SJSA1 (cell line): ENCODE measurements at places on chromosomes 2 and 18. TPM values are rescaled to one million over a fixed set of nuclear protein-coding genes. Genes with fewer than 3 reads are reported as not detected.
A peak's percentile ranks its signal among the peaks of the same experiment; 100 is the strongest.

GRCh38 chr2:173606619-173607248, 252.1 kb downstream of the CDCA7 start:
- DNase-seq, result no peak

GRCh38 chr2:97774425-97774824, 61.0 kb downstream of the ZAP70 start:
- DNase-seq, result no peak

Gene SCN3A
- 0.19 and 0.68 TPM in 2 replicates for total RNA-seq

DNA sequence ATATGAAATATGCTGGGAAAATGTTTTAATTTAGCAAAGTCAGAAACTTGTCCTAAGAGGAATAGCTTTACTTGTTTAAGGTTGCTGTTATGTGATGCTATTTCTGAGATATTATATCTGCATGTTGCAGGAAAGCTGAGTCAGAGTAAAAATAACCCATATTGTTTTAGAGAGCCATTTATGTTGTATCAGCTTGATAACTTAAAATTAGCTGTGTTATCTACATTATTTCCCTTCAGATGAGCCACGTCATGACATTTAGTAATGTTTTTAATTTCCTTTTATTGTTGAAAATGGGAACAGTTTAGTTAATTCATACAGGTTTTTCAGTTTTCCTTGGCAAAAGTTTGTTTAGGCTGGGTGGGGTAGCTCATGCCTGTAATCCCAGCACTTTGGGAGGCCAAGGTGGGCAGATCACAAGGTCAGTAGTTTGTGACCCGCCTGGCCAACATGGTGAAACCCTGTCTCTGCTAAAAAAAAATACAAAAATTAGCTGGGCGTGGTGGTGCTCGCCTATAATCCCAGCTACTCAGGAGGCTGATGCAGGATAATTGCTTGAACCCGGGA, 55.8 kb downstream of the TTC27 start:
- DNase-seq, result no peak

- no peak for DNase-seq
Observed at GRCh38 chr2:222193328-222193983, 105.3 kb downstream of the PAX3 start.

Gene APLF
- total RNA-seq, result 1.2 and 1.8 TPM in 2 replicates

Gene SERPINB13
- total RNA-seq, result not detected in 2 replicates

Gene NETO1
- total RNA-seq, result not detected in 2 replicates

Gene CLEC4F
- not detected in 2 replicates for total RNA-seq

Gene TMEM169
- 0.19 and 0.84 TPM in 2 replicates for total RNA-seq

Gene GALR1
- total RNA-seq, result not detected in 2 replicates

DNA sequence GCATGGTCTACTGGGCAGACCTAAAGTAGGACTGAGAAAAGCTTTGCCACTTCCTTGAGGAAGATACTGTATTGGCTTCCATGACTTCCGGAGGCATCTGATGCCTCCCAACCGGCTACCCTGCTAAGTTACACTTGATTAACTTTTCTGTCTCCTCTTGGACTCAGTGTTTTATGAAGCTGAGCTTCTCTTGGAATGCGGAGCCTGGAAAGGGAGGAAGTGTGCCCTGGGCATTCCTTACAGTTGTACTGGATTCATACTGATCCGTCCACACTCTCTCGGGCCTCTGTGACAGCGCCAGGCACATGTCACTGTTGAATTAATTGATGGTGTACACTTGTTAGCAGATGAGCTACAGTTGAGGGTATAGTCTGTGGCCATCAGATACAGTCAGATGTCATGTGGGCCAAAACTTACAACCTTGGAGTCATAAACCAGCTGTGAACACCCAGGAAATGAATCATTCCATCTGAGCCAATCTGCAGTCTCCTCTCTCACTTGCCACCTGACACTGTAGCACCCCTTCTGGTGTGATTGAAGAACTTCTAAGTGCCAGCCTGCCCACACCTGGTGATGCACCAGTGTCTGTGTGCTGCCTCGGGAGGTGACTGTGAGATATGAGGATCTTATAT, 122.5 kb downstream of the FHOD3 start:
- DNase-seq, result no peak

- no peak for DNase-seq
Observed at GRCh38 chr2:48126162-48126561, 219.9 kb upstream of the FBXO11 start.

DNA sequence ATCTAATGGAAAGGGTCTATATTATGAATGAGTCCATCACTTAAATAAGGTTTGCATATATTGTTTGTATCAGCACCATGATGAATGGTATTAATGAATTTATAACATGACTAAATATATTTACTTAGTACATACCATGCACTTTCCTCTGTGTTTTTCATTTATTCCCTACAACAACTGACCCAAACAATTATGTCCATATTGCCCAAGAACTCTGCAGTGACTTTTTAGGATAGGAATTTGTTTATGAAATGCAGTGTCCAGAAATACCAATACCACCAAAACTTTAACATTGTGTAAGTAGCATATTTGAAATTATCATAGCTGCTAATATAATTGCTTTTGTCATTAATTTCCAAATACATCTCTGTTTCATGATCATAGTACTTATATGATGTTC, 119.7 kb downstream of the WDR7 start:
- no peak for DNase-seq

- DNase-seq, result no peak
Observed at GRCh38 chr18:49597157-49597931, 35.5 kb downstream of the LIPG start.

Gene SERPINB2
- total RNA-seq, result 0.74 TPM in 1 of 2 replicates, not detected in the other

GRCh38 chr18:23155537-23155936, 20.3 kb downstream of the CABLES1 start:
- DNase-seq, result no peak

Gene HRH4
- total RNA-seq, result not detected in 2 replicates

- peak; percentile 31 for DNase-seq
Observed at GRCh38 chr2:830419-831224, 120.0 kb upstream of the SNTG2 start.

DNA sequence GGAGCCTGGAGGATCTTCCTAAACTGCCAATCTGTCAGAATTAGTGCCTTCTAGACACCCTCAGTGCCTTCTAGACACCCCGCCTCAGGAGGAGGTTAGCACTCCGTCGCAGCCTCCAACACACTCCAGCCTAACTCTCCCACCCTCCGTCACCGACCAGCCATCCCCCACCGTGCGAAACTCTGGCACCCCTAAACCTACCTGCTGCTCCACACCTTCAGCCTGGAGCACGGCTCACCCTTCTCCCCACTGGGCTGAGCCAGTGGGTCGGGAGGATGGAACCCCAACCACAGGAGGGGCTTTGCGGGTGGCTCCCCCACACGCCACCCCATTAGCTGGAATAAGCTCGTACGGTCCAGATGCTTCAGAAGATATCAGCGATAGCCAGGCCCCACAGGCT, 468.9 kb upstream of the HS6ST1 start:
- DNase-seq, result no peak

DNA sequence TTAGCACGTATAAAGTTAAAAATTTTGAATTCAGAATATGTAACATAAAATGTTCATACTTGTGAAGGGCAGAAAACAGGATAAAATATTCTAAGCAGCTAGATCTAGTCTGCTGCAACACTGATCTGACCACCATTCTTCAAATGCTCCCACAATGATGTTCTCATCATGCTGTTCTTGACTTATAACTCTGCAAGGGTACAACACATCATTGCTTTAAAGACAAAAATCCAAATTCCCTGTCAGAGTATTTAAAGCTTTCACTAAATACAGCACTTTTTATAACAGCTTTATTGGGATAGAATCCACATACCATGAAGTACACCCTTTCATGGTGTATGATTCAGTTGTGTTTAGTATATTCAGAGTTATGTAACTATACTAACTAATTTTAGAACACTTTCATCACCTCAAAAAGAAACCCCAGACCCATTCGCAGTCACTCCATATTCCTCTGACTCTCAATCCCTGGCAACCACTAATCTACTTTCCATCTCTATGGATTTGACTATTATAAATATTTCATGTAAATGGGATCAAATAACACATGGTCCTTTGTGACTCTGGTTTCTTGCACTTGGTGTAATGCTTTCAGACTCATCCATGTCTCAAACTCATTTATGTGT, 56.4 kb downstream of the MAP4K3 start:
- no peak for DNase-seq

Gene TSPYL6
- not detected in 2 replicates for total RNA-seq

Gene CUL3
- 92.3 and 94.7 TPM in 2 replicates for total RNA-seq

GRCh38 chr2:38105922-38106321, 30.0 kb upstream of the CYP1B1 start:
- DNase-seq, result no peak

DNA sequence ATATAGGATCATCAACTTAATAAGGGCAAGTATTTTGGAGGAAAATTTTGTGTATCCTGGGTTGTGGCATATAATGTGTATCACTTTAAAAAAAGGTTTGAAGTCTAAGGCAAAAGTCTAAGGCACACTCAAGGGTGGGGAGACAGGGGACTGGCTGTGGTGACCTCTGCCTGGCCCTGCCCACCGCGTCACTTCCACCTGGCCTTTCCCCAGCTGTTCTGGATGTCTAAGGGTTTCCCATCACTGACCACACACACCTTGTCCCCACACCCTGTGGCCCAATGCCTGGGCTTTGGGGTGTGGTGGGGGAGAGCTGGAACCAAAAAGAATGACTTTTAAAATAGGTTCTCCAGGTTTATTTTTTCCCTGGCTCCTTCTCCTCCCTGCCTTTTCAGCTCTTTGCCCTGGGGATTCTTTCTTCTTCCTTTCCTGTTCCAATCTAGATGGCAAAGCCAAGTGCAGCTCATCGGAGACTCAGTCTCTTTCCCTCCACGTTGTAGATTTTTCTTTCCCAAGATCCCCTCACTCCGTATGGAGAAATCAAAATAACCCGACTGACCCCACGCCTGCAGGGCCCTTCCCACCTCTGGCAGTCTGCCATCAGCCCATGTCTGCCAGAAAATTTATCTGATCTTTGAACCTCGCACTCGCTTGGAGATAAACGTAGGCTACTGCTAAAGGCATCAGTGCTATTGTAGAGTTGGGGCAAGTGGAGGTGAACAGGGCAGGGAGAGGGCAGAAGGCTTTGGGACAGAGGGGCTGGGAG, 257.2 kb downstream of the DYSF start:
- no peak for DNase-seq

DNA sequence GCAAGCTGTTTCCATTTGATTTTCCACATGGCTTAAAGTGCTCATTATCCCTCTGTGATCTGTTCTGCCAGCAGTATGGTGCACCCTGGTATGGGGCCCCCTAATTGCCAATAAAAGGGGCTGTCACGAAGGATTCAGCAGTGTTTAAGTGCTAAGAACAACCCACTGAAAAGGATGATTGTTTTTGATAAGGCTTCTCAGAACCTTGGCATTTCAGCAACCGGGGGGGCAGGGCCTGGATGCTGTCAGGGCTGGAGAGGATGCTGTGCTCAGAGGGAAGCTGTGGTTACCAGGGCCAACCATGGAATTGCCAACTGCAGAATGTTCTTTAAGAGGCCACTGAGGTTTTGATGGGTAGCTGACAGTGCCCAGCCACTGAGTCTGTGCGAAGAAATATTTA, 117.8 kb downstream of the CTIF start:
- no peak for DNase-seq

GRCh38 chr2:86646865-86647264, 23.2 kb upstream of the RNF103 start:
- no peak for DNase-seq

DNA sequence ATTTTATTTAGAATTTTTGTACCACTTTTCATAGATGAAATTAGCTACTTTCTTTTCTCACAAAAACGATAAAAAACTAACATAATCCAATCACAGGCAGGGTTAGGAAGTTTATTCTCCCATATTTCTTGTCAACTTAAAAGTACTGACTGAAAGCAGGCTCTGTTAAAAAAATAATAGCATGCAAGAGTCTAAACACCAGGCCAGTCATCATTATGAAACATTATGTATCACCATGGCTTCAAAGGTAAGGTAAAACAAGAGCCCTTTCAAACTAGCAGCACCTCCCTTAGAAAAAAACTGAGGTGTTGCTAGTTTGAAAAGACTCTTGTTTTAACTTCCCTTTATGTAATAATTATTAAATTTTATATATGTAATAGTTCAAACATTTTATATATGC, 848.0 kb downstream of the RNF144A start:
- DNase-seq, result no peak

DNA sequence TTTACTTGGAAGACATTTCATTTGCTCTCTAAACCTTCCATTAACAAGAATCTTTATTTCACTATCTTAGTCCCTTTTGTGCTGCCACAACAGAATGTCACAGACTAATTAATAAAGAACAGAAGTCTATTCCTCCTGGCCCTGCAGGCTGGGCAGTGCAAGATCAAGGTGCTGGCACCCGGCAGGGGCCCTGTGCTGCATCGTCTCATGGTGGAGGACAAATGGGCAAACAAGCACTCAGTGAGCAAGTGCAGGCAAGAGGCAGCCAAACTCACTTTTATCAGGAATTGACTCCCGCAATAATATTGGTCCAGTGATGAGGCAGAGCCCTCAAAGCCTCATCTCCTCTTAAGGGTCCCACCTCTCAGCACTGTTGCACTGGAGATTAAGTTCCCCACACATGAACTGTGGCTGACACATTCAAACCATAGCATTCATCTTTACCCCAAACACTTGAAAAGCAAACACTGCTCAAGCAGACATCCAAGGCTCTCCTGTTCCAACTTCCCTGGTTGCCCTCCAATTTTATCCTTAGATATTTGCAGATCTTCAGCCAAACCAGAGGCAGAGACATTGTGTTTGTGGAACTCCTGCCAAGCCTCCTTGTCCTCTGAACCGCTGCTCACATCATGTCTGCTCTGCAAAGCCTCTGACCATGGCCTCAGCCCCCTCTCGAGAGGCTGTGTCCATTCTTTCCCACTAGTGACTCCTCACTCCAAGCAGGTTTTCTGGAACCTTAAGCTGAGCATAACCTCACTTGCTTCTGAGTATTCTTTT, 404.4 kb upstream of the SOX11 start:
- no peak for DNase-seq

GRCh38 chr2:112733456-112733855, 12.6 kb downstream of the NT5DC4 start:
- DNase-seq, result no peak

Gene TDRD15
- not detected in 2 replicates for total RNA-seq

DNA sequence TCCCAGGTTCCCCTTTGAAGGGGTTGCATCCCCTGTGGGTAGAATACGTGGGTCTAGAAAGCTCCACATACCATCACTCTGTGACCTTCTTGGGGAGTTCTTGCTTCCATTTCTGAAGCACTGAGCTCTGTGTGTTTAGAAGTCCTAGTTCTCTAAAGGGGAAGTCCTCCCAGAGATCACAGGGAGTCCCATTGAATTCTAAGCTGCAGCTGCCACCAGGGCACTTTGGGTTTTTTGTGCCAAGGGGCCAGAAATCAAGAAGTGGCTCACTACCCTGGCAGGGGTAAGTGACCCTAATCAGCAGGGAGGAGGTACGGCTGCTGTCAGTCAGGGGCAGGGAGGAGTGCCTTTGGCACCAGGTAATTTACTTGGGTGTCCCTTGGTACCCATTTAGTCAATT, 70.9 kb downstream of the EHD3 start:
- DNase-seq, result no peak

DNA sequence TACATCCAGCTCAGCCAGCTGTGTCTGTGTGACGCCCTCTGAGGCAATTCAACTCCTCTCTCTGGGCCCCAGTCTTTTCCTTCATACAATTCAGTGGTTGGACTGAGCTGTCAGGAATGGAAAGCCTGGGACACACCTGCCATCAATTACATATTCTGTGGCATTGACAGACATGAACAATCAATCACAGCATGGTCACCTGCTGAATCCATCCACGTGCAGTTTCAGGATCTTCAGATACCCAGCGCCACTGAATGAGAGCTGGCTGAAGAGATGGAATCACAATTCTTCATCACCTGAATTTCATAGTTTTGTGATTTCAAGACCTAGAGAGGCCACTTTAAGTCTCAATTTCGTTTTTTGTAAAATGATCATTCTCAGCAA, 5.1 kb downstream of the ADRA2B start:
- no peak for DNase-seq
